ENCODE measurements at places on chromosomes 13 and 19.

DNA sequence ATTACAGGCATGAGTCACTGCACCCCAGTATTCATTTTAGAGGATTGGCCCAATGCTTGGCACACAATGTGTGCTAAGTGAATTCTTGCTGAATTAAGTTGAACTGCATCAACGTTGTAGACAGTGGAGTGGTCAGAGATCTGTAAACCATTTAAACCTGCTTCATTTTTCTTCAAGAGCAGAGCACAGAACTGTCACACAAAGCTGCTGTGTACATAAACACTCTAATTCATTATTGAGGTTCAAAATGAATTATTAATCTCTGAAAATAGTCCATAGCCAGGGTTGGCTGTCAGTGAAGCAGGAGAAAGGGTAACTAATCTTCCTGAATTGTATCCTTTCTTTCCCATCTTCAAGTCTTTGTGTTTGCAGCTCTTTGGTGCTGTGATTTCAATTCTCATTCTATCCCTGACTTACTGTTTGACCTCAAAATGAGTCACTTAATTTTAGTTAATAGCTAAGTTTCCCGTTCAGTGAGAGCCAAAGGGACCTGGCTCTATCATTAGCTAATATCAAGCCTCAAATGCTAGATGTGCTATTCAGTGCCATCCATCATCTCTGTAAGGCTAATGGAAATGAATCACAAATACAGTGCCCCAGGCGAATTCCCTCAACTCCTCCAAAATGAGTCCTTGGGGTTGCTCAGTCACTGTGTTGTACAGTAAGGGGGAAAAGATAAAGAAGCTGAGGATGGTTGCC, 77.0 kb upstream of the TSC22D1 start:
- no peak for ATAC-seq

- ATAC-seq, result no peak
These were observed 428.5 kb upstream of the NBEA start for GRCh38 chr13:34513526-34513925.

DNA sequence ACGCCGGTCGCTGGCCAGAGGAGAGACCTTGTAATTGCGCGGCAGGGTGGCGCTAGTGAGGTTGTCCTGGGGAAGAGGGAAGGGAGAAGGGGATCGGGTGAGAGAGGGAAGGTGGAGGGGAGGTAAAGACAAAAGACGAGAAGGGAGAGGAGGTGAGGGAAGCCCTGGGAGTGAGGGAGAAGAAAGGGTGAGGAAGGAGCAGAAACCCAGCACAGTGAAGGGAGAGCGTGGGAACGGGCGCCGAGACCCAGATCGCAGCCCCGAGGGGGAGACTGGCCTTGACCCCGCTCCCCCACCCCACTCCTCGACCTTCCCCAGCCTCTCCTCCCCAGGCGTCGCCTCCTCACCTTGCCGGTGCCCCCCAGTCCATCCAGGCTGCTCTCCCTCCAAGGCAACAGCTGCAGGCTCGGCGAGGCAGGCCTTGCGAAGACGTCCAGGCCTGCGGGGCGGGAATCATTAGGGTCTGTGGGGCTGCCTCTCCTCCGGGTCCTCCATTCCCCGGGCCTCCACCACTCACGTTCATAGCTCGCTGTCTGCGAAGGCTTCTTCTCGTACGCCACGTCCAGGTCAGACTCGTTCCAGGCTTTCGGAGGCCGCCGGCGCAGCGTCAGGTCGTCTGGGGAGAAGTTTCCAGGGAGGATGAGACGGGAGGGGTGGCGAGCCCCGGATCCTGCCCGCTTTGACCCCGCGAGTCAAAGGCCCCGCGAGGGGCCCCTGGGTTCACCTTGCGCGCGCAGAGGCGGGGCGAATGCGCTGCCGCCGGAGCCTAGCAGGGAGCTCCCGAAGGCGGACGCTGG, 8.8 kb downstream of the PPP1R13L start:
- ATAC-seq, result no peak

DNA sequence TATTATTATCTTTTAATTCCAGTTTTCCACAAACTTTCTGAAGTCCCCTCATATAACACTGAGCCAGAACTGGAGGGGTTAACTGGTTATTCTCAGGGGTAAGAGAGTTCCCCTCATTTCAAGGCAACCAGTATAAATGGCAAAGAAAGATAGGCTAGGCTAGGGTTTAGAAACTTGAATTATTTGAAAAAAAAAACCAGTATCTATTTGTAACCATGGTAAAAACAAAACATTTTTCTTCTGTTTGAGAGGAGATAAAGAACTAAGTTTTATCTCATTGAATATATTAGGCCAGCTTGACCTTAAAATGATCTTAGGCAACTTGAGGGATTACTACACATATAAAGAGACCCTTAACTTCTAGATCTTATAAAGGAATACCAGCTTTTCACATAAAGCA, 19.6 kb downstream of the SUPT20H start:
- no peak for ATAC-seq

DNA sequence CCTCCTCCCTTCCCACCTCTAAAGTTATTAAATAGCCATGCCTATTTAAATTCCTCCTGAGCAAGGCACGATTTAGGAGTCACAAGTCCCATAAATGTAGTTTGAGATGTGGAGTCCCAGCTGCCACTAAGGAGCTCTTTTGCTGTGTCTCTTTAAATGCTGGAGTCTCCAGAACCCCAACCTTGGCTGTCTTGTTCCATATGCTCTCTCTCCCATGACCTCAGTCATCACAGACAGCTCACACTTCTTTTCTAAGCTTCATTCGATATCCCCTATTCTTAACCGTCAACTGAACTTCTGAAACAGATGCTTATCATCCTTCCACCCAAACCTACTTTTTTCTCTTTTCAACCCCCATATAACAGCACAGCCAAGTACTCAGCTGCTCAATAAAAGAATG, 197.1 kb downstream of the VWA8 start:
- no peak for ATAC-seq

GRCh38 chr19:10112037-10112761, 706 bp downstream of the P2RY11 start:
- peak; percentile 14 for ATAC-seq

GRCh38 chr19:43723588-43723987, 7.7 kb downstream of the IRGC start:
- ATAC-seq, result no peak

DNA sequence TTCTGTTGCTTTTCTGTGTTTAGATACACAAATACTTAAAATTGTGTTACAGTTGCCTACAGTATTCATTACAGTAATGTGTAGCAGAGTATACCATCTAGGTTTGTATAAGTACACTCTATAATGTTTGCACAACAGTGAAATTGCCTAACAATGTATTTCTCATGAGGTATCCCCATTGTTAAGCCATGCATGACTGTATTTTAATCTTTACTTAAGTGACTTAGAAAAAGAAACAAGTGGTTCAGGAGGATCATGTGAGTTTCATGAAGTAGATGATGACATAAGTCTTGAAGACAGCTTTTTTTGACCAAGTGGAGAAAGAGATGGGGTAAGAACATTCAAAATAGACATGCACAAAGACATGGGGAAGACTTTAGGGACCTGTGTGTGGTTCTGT, 8.4 kb upstream of the KCTD4 start:
- no peak for ATAC-seq

- ATAC-seq, result no peak
These were observed 4.7 kb downstream of the PPP1R13L start for GRCh38 chr19:45400192-45400591.

DNA sequence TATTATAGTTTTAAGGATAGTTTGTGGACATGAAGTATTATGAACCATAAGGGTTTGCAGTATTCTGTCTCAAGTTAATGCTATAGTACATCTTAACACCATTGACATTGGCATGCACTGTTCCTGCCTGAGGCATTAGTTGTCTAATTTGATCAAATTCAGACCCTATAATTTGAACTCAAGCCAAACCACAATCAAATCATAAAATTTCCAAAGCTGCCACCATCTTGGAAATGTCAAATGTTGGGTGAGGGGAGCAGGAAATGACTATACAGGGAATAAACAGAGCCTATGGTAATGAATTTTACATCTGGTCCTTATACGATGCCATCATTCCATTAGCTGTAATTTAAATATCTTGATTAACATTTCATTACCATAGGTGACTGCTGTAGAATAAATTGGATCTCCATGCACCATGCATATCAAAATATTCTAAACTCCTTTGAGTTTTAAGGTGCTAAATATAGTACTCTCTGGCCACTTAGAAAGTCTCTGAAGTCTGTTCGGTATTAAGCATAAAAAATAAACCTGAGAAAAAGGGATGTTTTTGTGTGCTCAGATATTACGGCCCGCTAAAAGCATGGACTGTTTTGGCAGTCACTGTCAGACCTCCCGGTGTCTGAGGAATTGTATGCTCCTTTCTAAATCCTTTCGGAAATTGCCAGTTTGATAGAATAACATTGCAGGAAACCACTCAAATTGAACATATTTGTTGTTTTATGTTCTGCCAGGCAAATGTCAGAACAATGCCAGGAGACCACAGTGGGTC, 257.7 kb downstream of the SPRY2 start:
- no peak for ATAC-seq

- no peak for ATAC-seq
These were observed 56.6 kb downstream of the FRY start for GRCh38 chr13:32087955-32088747.

DNA sequence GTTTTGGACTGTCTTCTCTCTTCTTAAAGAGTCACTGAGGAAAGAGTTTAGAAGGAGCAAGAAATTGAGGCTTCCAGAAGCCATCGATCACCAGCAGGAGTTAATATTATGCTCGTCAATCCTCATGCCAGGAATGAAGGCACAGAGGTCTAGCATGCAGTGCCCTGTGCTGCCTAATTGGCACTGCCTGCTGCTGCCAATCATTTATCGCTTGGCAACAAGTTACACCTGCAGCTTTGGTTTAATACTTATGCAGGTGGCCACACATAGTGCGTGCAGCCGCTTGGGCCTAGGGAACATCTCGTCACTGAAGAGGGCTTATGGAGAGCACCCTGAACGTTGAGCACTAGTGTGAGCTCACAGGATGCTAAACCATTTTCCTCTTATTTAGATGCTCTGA, 2.7 kb upstream of the SOX1 start:
- ATAC-seq, result no peak

DNA sequence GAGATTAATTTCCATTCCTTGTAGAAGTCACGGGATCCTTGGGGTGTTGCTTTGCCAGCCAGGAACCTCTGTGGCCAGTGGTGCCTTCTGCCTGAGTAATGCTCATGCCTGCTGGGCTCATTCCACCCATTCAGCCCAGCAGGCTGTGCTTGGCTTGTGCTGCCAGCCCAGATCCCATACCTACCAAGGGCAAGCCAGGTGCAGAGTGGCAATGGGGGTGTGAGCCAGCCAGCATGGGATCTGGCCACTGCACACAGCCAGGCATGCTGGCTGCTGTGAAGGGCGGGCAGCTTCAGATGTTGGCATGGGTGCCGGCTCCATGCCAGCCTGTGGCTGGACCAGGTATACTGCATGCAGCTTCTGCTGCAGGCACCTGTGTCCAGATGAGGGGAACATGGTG, 42.5 kb downstream of the WDFY2 start:
- ATAC-seq, result no peak

- no peak for ATAC-seq
These were observed 2.1 kb upstream of the SIGLEC8 start for GRCh38 chr19:51460164-51460992.

GRCh38 chr19:52987221-52987620, 24.5 kb upstream of the ZNF816 start:
- ATAC-seq, result no peak

DNA sequence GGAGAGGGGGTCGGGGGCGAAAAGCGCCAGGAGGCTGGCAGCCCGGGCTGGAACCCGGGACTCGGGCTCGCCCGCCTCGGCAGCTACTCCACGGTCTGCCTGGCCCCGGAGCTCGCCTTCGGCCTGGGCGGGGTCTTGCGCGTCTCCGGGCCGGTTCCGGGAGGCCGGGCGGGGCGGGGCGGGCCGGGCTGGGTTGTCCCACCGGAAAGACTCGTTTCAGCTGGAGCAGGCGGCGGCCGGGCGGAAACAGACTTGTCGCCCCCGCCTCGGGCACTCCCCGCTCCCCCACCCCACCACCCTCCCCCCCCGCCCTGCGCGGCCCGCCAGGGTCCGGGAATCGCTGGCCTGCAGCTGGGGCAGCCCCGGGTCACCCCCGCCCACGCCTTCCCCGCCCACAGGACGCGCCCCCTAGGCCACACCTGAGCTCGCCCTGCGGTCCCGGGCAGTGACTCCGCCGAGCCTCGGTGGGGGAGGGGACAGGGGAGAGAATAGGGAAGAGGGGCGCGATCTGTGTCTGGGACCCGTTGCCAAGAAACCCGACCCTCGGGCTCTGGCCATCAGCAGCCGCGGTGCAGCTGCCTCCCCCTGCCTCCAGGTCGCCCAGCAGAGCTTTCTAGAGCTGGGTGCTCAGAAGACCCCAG, 109.4 kb downstream of the KCTD15 start:
- peak; percentile 34 for ATAC-seq

- peak; percentile 63 for ATAC-seq
These were observed 20.2 kb upstream of the ERVV-1 start for GRCh38 chr19:52993342-52994178.
